Astrocyte of the spinal cord (primary cell): ENCODE measurements at places on chromosomes 6 and 20.

- DNase-seq: no peak
Measured at GRCh38 chr6:51719297-51719696, 368.1 kb downstream of the PKHD1 start.

- peak; percentile 43 for DNase-seq
Measured at GRCh38 chr20:44471481-44471882, 4.2 kb upstream of the TTPAL start.

DNA sequence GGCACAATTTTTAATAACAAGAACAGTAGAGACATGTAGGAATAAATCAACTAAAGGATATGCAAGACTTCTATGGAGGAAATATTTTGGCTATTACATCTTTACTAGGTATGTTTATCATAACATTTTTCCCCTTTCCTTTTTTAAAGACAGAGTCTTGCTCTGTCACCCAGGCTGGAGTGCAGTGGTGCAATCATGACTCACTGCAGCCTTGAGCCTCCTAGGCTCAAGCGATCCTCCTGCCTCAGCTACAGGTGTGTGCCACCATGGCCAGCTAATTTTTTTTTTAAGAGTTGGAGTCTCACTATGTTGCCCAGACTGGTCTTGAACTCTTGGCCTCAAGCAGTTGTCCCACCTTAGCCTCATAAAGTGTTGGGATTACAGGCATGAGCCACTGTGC, 37.0 kb downstream of the AKAP7 start:
- peak; percentile 6 for DNase-seq

- peak; percentile 28 for DNase-seq
Measured at GRCh38 chr6:26330859-26331217, 34.2 kb upstream of the BTN3A2 start.

DNA sequence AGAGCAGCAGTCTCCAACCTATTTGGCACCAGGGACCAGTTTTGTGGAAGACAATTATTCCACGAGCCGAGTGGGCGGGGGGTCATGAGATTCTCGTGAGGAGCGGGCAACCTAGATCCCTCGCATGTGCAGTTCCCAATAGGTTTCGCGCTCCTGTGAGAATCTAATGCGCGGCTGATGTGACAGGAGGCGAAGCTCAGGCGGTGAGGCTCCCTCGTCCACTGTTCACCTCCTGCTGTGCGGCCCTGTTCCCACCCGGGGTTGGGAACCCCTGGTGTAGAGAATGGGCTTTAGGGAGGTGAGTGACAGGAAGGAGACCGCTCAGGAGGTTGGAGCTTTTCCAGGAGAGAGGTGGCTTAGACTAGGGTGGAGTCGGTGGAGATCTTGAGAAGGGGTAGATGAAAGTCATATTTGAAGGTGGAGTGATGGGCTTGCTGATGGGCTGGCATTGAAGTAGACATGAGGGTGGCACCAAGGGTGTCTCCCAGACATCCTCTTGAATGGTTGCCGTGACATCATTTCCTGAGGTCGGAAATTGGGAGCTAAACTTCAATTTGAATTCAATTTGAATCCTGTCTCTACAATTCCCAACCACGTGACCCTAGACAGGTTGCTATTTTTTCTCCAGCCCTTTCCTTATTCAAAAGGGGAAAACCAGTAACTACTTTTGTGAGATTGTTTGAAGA, 1.5 kb upstream of the RAD21L1 start:
- DNase-seq: no peak

DNA sequence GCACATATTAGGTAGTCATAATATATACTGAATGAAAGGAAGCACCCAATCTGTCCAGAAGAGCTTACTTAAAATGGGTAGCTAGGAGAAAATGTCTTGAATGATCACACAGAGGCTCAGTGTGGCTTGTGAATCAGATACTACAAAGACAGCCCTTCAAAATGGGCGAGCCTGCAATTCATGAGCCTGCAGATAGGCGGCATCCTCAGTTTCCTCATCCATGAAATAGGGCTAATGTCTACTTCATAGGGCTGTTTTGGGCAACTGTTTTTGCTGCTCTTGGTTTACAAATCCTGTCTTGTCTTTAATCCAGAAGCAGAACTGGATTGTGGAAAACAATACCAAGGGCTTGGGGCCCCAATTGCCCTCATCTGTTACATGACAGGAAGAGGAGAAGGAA, 129.3 kb upstream of the KCNK16 start:
- peak; percentile 12 for DNase-seq
